ENCODE measurements at places on chromosomes 1 and 21. TPM values are rescaled to one million over a fixed set of nuclear protein-coding genes. Genes with fewer than 3 reads are reported as not detected.

Gene PDPN
- polyA plus RNA-seq = 55.3 TPM

Gene VWA5B1
- 1.2 TPM for polyA plus RNA-seq

Gene OR2T2
- not detected for polyA plus RNA-seq

Gene PRELP
- polyA plus RNA-seq = 2.8 TPM

Gene CSF3R
- polyA plus RNA-seq = 10.1 TPM

Gene RGS4
- polyA plus RNA-seq = 2.4 TPM

Gene LCE1C
- polyA plus RNA-seq = not detected

Gene CD1B
- polyA plus RNA-seq = 0.12 TPM

Gene TIE1
- polyA plus RNA-seq = 91.7 TPM

Gene ATP1B1
- polyA plus RNA-seq = 137 TPM

Gene S1PR1
- 168 TPM for polyA plus RNA-seq

Gene LCE2B
- polyA plus RNA-seq = not detected

Gene KRTAP19-3
- not detected for polyA plus RNA-seq

Gene ZNF593OS
- polyA plus RNA-seq = 1.1 TPM

Gene CELA3A
- not detected for polyA plus RNA-seq

Gene DNTTIP2
- polyA plus RNA-seq = 65.1 TPM

Gene ASCL5
- 0.70 TPM for polyA plus RNA-seq

Gene KCNA2
- polyA plus RNA-seq = 0.81 TPM

Gene NOC2L
- polyA plus RNA-seq = 53.4 TPM

Gene FAM167B
- polyA plus RNA-seq = 4.5 TPM

Gene OR2L3
- not detected for polyA plus RNA-seq

Gene PTGFR
- polyA plus RNA-seq = 0.15 TPM

Gene PHLDA3
- 20.3 TPM for polyA plus RNA-seq

Gene ACTN2
- 3.6 TPM for polyA plus RNA-seq

Gene FAM229A
- polyA plus RNA-seq = 6.6 TPM

Gene CAMK2N1
- 53.9 TPM for polyA plus RNA-seq

Gene CYP4Z1
- 0.60 TPM for polyA plus RNA-seq

Gene CNR2
- polyA plus RNA-seq = 0.13 TPM

Gene DHRS3
- polyA plus RNA-seq = 44.9 TPM

Gene SERPINC1
- 0.54 TPM for polyA plus RNA-seq

Gene GRHL3
- polyA plus RNA-seq = 0.29 TPM

Gene CD1E
- 0.36 TPM for polyA plus RNA-seq

Gene TESK2
- 12.4 TPM for polyA plus RNA-seq

Gene NTMT2
- not detected for polyA plus RNA-seq

Gene ANGPTL7
- 0.27 TPM for polyA plus RNA-seq

Gene LPAR3
- polyA plus RNA-seq = 1.1 TPM

Measured in left lung (tissue), 14 donors.